LNCaP clone FGC (cell line): ENCODE measurements at places on chromosomes 11 and 22.
A peak's percentile ranks its signal among the peaks of the same experiment; 100 is the strongest.

DNA sequence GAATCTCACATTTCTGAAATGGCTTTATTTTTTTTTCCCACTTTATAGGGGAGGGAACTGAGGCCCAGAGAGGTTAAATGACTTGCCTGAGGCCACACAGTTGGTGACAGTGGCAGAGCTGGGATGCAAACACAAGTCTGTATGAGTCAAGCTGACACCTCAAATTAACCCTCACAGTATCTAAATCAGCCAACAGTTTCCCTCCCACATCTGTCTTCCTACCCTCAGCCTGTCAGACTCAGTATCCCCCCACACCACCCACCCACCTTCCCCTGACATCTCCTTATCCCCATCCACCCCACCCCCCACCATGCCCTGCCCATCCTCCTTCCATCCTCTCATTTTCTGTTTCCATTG lies 95.2 kb downstream of the TP53I11 start:
- DNase-seq: no peak

DNA sequence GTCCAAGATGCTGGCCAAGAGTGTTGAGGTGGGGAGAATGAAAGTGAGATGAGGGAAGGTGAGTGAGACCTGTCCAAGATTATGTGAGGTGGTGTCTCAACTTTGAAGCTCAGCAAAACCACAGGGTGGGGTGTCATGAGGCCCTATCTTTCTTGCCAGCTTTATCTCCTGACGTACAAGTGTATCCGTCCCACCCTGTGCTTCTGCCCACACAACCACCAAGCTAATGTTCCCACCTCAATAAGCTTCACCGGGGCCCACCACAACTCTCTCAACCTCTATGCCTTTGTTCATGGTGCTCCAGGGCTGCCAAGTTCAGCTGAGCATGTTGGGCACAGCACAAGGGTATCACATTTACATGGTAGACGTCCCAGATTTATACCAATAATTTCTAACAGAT lies 7.1 kb upstream of the TPST2 start:
- no peak for DNase-seq

DNA sequence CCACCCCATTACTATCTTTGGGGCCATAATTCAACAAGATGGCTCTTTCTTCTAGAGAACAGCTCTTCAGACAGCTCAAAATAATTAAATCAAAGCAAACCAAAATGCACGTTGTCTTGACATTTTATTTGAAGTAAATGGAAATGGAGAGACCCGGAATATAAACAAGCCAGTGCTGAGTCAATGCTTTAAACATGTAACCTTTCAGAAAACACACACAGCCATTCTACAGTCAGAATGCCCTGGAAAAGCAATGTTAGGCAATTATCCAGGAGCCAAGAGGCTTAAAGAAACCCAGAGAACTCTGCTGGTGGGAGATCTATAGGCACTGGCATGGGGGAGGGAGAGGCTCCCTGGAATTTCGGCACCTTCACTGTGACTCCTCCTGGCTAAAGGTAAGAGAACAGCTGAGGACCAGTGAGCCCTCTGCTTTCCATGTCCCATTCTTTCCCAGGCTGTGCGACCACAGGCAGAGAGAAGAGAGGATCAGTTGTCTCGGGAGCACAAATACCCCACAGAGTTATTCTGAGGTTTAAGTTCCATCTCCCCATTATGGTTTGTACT lies 254.0 kb upstream of the CCDC90B start:
- DNase-seq: no peak

- no peak for DNase-seq
Observed at GRCh38 chr11:30889143-30889794, 303.1 kb upstream of the MPPED2 start.

- DNase-seq: no peak
Observed at GRCh38 chr11:56905936-56906335, 82.8 kb upstream of the OR5AK2 start.

DNA sequence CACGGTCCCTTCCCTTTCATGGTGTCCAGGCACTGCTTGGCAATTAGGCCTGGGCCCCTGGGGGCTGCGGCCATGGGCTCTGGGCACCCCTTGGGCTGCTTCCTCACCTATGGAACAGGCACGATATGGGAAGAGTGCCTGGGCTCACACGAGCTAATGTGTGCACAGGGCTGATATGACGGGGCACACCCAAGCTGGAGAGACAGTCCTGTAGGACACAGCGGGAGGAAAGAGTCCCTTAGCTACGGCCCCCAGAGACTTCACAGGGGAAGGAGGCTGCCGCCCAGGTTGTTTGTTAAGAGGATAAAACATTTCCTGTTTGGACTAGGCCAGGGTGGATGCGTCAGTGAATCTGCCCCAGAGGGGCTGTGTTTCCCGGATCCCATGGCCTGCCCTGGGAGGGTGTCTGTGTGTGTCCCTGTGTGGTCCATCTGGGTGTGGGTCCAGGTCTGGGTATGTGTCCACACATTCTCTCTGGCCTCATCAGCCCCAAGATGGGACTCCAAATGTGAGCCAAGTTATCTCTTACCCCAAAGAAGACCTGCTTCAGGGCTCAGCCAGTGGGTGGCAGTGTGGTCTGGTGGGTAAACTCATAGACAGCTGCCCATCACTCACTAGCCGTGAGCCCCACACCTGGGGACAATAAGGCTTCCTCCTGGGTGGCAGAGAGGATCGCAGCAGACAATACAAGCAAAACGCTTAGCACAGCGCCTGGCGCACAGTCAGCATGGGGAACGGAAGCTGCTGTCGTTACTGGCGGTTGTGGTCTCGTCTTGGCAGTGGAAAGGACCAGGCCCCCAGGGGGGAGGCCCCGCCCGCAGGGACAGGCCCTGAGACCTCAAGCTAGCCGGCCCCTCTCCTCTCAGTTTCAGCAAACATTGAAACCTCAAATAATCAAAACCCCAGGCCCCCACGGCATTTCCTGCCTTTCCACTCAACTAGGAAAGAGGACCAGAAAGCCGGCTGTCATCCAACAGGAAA lies 3.2 kb upstream of the EMID1 start:
- no peak for DNase-seq

DNA sequence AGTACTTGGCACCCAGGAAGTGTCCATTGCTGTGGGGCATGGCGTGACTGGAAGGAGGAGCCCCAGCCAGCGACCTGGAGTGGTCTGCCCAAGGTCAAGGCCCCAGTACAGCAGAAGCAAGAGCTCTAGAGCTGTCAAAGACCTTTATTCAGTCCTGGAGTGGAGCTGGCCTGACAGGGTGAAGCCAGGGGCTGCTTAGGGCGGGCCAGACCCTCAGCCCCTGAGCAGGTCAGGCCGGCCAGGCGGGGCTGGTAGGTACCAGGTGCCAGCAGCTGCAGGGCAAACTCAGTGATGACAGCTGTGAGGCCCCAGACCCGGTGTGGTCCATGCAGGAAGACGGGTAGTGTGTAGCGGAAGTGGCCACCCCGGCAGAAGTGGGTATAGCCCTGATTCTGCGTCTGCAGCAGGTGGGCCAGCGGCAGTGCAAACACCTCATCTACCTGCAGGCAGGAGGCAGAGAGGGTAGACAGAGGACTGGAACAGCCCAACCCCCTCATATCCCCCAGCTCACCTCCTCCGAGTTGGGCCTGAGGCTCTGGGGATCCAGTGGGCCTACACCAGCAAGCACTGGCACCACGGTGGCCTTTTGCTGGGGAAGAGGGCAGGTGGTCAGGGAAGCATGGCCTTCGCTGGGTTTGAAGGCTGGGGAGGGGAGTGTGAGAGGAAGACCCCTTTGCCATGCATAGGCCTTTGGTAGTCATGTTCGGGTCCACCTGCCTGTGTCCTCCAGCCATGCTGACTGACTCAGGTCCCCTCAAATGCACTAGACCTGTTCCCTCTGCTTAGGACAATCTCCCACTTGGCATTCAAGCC lies 1.7 kb downstream of the NUDT8 start:
- no peak for DNase-seq

- no peak for DNase-seq
Observed at GRCh38 chr11:101552888-101553287, 30.9 kb downstream of the TRPC6 start.

DNA sequence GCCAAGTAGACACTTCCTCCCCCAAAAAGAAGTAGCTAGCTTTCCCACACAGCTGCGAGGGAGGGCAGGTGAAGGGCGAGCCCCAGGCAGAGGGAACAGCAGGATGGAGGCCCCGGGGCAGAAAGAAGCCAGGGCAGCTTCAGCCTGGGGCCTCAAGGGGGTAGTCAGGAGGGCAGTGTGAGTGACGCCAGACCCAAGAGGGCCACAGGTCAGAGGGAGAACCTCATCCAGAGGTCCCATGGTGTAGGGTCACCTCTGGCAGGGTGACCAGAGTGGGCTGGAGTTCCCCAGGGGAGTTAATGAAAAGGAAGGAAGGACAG lies 9.2 kb downstream of the PRR5 start:
- no peak for DNase-seq

DNA sequence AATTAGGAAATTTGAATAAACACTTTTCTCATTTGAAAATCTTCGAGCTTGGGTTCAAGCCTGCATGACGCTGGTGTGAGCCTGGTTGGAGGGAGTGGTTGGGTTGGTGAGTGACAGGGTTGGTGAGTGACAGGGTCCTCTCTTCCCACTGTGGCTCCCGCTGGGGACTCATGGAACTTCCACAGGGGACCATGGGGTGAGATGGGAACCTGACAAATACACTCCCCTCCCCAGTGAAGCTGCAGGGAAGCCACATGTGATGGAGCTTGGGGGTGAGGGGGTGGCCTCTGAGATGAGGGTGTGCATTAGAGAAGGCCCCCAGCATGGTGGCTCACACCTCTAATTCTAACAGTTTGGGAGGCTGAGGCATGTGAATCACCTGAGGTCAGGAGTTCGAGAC lies 66.8 kb downstream of the RTL6 start:
- no peak for DNase-seq

GRCh38 chr11:98828986-98829708 lies 191.6 kb upstream of the CNTN5 start:
- no peak for DNase-seq

GRCh38 chr11:34335331-34335730 lies 22.5 kb downstream of the ABTB2 start:
- no peak for DNase-seq

- peak; percentile 25 for DNase-seq
Observed at GRCh38 chr11:73404048-73404447, 27.8 kb downstream of the RELT start.

- no peak for DNase-seq
Observed at GRCh38 chr22:44002997-44003396, 21.1 kb upstream of the PARVB start.

DNA sequence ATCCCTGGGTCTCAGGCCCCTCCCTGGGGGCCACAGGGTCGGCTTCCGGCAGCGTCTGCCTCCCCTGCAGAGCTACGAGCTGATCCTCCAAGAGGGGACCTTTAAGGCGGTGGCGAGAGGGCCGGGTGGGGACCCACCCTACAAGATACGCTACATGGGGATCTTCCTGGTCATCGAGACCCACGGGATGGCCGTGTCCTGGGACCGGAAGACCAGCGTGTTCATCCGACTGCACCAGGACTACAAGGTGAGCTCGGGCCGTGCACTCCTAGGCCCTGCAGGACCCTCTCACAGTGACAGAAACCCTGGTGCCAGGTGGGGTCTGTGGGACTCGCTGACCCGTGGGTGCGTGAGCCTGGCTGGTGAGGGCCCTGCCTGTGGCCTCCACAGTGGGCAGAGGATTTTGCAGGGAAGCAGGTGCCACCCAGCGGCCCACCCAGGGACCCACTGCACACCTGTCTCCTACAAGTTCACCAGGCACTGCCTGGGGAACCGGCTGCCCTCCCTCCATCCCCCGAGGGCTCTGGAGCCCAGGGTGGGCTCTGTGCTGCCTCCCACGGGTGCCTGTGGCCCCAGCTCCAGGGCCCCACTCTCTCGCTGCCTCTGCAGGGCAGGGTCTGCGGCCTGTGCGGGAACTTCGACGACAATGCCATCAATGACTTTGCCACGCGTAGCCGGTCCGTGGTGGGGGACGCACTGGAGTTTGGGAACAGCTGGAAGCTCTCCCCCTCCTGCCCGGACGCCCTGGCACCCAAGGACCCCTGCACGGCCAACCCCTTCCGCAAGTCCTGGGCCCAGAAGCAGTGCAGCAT lies 13.7 kb downstream of the MUC5B start:
- DNase-seq: no peak

- DNase-seq: no peak
Observed at GRCh38 chr11:59728913-59729312, 15.3 kb upstream of the OR10V1 start.

DNA sequence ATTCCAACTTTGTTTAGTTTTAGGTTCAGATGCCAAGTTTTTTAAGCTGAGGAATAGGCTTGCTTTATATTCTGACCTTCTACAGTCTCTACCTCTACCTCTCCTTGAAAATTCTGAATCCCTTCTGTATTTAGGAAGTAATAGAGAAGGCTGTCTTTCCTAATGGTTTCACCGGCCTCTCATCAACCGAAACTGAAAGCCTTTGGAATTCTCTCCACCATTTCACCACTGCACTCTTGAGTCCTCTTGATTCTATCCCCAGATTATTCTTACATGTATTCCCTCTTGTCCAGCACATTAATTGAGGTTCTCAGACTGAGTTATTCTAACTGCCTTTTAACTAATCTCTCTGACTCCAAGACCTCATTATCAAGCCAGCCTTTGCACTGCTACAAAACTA lies 67.7 kb upstream of the PICALM start:
- DNase-seq: no peak

GRCh38 chr11:129418039-129418438 lies 42.4 kb downstream of the BARX2 start:
- DNase-seq: no peak

DNA sequence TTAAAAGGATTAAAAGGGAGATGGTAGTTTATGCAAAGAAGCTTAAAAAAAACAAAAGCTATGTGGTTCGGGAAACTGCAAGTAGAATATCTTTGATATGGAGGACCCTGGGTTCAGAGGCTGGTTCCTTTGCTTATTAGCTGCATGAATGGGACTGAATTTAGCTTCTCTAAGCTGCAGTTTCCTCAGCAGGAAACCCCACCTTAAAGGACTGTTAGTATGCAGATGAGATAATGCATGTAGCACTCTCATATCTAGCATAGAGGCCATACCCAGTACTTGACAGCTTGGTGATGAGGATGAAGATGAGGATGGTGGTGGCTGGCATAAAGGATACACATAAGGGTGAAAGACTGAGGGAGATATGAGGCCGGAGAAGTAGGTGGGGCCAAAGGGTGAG lies 134.6 kb downstream of the RRAS2 start:
- no peak for DNase-seq

DNA sequence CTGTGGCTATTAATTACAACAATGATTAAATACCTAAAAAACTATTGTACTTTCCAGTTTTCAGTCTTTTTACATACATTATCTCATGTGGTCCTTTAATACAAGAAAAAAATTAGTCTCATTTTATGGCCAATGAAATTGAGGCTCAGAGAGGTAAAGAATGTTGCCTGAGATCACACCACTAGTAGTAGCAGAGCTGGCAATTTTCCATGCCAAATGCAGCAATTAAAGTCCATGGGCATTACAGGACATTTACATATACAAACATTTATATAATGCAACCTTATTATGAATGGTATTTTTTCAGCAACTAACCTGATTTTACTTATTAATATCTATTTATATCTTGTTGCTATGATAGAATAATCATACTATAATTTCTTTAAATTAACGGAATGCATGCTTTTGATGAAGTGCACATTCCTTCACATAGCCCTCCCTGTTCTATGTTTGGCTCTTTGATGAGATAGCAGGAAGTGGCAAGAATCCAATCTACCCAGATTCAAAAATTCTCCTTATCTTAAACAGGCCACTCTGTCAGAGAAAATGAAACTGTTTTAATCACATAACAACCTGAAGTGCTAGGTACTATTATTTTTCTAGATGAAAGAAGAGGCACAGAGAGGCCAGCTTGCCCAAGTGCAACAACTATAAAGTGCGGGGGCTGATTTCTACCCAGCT lies 120.9 kb upstream of the LDLRAD3 start:
- DNase-seq: peak; percentile 17

- no peak for DNase-seq
Observed at GRCh38 chr11:123111465-123111864, 49.5 kb upstream of the HSPA8 start.

GRCh38 chr11:75346912-75347647 lies 4.4 kb downstream of the ARRB1 start:
- no peak for DNase-seq
